Testis (tissue), 5 donors: ENCODE measurements at places on chromosomes 13 and 19.

DNA sequence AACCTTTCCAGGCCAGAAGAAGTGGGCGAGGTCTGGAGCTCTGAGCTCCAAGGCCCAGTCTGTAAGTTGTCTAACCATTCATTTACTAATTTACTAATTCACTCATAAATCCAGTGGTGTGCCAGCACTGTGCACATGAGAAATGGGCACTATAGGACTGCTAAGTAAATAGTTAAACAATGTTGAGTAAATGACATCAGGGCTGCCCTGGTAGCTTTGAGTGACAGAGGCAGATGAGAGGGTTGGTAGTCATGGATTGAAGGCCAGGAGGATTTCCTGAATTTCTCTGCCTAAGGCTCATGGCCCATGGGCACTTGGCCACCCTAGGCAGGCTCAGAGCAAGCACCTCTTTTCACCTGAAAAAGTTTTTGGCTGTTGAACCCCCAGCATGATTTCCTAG lies 216.9 kb upstream of the RXFP2 start:
- H3K27me3 ChIP-seq, result no peaks in the 10 kb centered on the region
- no peak overlapping the region for H3K4me3 ChIP-seq
- no peaks in the 10 kb centered on the region for H3K4me1 ChIP-seq
- DNase-seq, result no peak

GRCh38 chr13:112331675-112332074 lies 44.5 kb upstream of the SPACA7 start:
- no peaks in the 10 kb centered on the region for H3K27me3 ChIP-seq
- no peaks in the 10 kb centered on the region for H3K36me3 ChIP-seq
- no peaks in the 10 kb centered on the region for H3K4me1 ChIP-seq
- peak overlapping the region; percentile 52 for H3K4me3 ChIP-seq
- DNase-seq, result no peak

GRCh38 chr19:4980838-4981680 lies 12.1 kb downstream of the KDM4B start:
- H3K4me3 ChIP-seq, result no peak overlapping the region
- no peaks in the 10 kb centered on the region for H3K36me3 ChIP-seq
- H3K4me1 ChIP-seq, result peaks cover 30% of the 10 kb centered on the region
- no peak overlapping the region for H3K27ac ChIP-seq
- no peaks in the 10 kb centered on the region for H3K27me3 ChIP-seq

DNA sequence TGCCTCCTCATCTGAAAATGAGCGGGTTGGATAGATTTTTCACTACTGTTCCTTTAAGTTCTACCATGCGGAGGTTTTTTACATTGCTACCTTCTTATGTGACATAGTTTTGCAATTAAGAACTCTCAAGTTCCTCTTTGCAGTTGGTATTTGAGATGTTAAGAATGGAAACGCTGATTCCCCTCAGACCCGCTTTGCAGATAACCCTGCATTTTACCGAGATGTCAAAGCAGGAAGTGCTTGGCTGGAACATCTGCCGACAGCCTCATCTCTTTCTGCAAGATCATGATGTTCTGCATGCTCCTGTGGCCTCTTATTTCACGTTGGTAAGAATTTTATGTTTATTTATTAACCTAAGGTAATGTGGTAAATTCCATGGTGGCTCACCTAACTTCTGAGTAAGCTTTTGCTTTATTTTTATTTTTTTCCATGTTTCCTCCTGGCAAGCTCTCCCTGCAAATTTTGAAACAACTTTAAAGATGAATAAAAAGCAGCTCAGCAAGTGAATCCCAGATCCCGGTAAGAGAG lies 22.5 kb downstream of the PABPC3 start:
- no peak overlapping the region for H3K27ac ChIP-seq
- no peak for DNase-seq
- H3K27me3 ChIP-seq, result no peaks in the 10 kb centered on the region
- no peaks in the 10 kb centered on the region for H3K36me3 ChIP-seq

GRCh38 chr13:87123987-87124784 lies 547.0 kb upstream of the SLITRK5 start:
- H3K27me3 ChIP-seq, result no peaks in the 10 kb centered on the region
- H3K27ac ChIP-seq, result no peak overlapping the region
- H3K4me3 ChIP-seq, result no peak overlapping the region
